ENCODE measurements at places on chromosomes 11 and 22.
A peak's percentile ranks its signal among the peaks of the same experiment; 100 is the strongest.

DNA sequence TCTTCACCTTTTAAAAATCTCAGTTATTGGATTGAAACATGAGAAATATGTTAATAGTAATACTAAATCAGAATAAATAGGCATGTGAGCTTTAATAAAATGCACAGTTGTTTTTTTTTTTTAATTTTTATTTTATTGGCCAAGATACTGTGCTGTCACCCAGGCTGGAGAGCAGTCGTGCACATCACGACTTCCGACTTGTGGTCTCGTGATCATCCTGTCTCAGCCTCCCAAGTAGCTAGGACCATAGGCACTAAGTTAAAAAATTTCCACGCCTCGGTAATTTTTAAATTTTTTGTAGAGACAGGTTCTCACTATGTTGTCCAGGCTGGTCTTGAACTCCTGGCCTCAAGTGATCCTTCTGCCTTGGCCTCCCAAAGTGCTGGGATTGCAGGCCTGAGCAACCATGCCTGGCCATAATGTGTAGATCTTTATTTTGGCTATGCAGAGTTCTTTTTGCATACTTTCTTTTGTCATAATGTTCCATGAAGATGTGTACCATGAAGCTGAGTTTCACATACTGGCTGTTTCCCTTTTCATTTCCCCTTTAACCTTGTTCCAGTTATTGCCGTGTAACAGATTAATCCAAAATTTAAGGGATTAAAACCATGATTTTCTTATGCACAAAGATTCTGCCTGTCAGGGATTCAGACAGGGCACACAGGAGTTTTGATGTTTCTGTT lies 16.0 kb downstream of the CAPRIN1 start:
- no peak for DNase-seq

GRCh38 chr22:21858025-21858764 lies 9.2 kb downstream of the MAPK1 start:
- no peak for DNase-seq

GRCh38 chr11:47271961-47272661 lies 2.2 kb downstream of the MADD start:
- no peak for DNase-seq

- no peak for DNase-seq
These were observed 47.6 kb downstream of the KCNC1 start for GRCh38 chr11:17782145-17782544.

GRCh38 chr11:132200353-132200936 lies 830.0 kb downstream of the NTM start:
- DNase-seq: no peak

DNA sequence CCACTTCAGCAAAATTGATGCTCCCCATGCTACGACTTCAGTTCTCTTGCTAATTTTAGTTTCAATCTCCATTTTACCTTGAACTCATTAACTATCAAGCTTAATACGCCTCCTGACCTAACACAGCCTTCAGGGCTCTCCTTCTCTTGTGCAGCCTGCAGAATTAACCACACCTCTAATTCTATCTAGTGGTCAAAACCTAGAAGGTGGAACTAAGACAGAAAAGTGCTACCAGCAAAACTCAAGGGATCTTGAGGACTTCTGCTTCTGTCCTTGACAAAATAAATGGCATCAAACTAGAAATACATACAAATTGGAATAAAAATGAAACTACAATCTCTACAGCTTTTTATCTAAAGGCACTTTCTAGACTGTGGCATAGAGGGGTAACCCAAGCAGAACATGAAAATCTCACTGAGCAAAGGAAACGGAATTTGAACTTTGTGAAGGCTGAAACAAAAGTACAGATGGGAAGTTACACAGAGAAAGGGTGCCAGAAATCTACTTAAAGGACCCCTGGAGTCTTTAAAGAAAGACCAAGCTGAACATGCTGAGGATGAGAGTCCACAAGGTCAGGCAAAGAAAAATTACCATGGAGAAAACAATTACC lies 10.7 kb downstream of the CWF19L2 start:
- no peak for DNase-seq

DNA sequence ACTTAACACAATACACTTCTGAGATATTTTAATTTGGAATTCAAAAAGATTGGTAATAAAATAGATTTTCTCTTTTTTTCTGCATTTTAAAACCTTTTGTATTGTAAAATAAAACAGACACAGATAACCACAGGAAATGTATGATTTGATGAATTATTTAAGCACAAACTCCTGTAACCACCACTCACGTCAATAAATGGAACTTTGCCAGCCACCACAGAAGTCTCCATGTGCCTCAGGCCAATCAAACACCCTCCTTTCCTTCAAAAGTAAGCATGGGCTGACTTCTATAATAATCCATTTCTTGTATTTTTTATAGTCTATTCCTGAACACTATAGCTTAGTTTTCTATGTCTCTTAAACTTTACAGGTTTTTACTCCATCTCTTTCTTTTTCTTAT lies 721.7 kb downstream of the DLG2 start:
- peak; percentile 30 for DNase-seq

DNA sequence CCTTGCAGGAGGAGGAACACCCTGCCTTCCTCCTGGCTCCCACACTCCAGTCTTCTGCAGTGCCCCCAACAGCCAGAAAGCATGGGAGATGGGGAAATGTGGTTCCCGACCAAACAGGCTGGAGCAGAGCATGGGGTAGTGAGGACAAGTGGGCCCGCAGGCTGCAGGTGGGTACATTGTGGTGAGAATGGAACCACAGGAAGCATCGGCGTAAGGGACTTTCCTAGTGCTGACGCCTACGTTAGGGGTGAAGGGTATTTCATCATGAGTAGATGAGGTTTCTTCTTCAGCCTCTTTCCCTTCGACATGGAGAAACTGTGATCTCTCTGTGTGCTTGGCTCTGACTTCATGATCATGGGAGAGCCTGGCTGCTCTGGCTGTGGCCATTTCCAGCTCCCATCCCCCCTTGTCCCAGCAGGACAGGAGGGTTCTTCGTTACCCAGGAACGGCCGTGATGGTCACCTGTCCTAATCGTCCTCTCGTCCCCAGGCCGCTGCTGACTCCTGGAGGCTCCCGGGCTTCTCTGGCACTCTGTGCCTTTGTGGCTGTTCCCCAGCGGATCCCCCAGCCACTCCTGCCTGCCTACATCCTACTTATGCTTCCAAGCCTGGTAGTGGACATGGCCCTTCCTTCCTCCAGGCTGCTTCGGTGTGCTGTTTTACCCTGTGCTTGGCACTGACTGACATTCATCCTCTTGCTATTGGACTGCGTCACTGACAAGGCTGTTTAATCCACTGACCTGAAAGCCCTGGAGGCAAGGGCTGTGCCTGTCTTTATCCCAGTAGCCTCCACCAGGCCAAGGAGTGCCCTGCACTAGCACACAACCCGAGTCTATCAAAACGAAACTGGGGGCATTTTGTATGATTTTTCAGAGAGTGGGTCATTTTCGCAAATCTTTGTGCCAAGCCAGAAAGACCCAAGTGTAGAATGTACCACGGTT lies 65.2 kb upstream of the CECR2 start:
- DNase-seq: no peak

- no peak for DNase-seq
These were observed 86.1 kb upstream of the SPON1 start for GRCh38 chr11:13876423-13876822.

GRCh38 chr11:62961017-62961570 lies 23.7 kb downstream of the SLC22A6 start:
- DNase-seq: no peak

GRCh38 chr11:64007629-64008282 lies 21.5 kb downstream of the OTUB1 start:
- no peak for DNase-seq

DNA sequence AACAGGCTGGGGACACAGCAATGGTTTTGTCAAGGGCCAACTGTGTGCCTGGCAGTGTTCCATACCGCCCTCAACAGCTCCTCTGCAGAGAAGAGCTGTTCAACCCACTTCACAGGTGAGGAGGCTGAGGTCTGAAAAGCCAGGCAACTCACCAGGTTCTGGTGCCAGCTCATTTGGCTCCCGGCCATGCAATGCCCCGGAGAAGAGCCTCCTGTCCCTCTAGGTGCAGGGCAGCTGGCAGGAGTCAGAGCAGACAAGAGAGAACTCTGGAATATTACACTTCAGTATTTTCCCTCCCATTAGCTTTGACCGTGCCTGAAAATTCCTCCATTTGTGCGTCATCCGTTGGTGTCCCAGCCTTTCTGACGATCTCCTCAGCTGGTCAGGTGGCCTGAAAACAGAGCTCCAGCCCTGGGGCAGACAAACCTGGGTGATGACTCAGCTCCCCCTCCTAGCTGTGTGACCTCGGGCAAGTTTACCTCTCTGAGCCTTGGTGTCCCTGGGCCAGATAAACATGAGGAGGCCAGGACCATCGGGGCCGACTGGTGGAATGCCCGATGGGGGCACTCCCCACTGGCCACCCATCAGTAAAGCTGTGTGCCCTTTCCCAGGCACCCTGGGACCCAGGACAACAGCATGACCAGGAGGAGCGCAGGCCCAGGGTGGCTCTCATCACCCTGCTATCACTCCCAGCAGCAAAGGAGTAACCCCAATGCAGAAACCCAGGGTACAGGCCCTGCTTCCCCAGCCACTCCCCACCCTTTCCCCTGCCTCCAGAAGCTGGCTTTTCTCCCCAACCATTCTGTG lies 9.6 kb upstream of the C1QTNF6 start:
- peak; percentile 27 for DNase-seq

DNA sequence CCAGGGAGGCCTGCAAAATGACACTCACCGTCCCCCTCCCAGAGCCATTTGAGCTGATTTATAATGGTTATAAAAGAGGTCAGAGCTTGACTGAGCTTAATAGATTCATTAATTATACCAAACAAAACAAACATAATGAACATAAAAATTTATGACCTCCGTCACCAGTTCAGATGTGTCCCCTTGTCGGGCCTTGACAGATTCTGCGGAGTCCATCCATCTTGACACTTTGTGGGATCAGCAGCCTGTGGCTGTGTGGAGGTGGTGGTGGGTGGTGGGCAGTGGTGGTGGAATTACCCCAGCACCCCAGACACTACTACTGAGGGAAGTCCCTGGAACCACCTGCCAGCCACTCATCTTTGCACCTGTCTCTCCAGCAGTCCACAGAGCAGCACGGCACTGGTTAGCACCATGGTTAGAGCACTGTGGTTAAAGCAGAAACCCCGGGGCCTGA lies 83.5 kb downstream of the DSCAML1 start:
- DNase-seq: no peak

DNA sequence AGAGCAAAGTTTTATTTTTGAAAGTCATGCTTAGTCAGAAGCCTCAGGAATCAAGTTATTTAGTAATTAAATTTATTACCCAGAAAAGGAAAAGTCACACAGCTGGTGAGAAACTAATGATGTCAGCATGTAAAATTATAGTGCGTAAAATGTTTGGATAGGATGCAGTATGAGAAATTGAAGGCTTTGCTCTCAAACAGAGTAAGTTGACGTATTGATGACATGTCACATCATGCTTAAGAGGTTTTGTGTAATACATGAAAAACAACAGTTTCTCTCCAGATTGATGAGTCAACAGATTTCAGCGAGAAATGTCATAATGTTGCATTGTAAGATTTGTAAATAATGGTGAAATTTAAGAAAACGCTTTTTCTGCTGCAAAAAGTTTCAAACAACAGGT lies 769.8 kb downstream of the METTL15 start:
- no peak for DNase-seq

DNA sequence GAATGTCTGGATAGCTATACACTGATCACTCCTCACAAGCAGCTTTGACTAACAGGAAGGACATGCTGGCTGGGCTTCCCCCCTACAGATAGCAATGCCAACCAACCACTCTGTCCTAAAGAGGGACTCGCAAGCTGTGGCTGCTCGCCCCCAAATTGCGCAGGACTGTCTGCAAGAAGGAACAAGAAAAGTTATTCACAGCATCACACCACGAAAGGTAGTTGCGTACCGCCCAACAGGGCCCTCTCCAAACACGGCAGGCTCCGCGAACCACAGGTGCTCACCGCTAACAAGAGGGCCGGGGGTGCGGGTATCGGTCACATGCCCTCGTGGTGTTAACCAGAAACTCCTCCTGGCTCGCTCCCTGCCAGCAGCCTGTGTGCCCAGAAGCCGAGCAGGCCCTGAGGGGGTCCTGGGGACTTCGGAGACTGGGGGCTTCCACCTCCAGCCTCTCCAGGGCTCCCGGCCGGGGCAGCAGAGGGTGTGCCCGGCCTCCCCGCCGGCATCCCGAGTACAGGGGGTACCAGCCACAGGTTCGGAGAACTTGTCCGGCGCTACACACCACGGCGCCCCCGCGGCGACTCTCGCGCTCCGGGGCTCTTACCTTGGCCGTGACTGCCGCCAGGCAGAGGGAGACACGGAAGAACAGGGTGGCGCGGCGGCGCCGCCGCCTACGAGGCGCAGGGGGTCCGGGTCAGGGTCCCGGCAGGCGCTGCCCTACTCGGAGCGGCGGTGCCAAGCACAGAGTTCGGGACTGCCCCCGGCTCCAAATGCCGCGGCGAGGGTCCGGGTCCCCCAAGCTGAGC lies 682 bp downstream of the LARGE1 start:
- DNase-seq: peak; percentile 60

DNA sequence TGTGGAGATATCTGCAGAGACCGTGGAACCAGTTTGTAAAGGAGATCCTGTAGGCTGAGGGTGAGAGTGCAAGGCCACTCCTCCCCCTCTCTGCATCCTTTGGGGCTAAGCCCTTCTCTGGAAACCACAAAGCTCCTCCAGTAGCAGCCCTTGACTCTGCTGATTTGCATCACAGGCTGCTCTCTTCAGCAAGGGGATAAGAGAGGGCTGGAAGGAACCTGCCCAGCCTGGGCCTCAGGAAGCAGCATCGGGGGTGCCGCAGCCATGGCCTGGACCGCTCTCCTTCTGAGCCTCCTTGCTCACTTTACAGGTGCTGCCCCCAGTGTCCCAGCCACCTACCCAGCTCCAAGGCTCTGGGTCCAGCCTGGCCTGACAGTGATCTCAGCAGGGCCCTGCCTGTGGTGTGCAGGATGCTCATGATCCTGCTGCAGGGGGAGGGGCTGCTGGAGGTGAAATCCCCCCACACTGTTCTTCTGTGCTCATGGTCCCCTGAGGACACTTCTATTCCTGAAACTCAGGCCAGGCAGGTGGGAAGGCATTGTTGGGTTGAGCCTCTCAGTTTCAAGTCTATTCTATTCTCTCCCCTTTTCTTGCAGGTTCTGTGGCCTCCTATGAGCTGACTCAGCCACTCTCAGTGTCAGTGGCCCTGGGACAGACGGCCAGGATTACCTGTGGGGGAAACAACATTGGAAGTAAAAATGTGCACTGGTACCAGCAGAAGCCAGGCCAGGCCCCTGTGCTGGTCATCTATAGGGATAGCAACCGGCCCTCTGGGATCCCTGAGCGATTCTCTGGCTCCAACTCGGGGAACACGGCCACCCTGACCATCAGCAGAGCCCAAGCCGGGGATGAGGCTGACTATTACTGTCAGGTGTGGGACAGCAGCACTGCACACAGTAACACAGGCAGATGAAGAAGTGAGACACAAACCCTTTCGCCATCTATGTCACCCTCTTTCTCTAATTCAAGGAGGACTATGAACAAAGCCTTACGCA lies 68.5 kb upstream of the IGLL5 start:
- DNase-seq: no peak

GRCh38 chr11:65389294-65389980 lies 3.0 kb downstream of the FRMD8 start:
- DNase-seq: no peak

DNA sequence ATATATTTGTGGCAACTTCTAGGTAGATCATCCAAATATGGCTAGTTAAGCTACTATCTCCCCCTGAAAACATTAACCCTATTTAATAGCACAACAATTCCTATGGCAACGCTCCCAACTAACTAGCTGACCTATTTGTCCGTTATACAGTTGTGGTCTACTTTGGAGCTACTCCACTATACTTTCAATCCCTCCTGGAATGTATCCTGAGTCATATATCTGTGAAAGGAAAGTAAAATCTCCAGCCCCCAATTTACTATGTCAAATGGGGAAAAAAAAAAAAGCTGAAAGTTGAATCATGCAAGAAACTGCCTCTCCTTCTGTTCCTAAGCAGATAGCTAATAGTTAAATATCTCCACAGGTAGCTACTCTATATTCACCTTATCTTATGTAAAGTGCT lies 128.5 kb downstream of the CD44 start:
- peak; percentile 86 for DNase-seq

Measured in fibroblast of skin of back (primary cell).